ELR (cell line): ENCODE measurements at places on chromosomes 11 and 22.

DNA sequence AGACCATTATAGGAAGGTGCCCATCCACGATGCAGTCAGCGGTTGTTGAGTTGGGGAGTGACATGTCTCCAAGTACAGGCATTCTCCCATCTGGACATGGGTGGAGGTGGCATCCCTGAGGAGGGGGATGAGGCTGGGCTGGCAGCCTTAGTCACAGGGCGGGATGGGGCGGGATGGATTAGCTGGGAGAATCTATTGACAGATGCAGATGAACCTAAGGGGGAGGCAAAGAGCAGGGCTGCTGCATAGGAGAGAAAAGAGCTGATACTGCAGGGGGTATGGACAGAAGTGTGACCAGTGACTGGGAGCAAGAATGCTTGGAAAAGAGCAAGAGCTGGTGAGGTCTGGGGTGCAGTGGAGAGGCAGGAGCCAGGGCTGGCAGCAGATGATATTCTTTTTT, 42.7 kb downstream of the SCN3B start:
- no peak for DNase-seq

GRCh38 chr11:64679846-64680245, 43.2 kb downstream of the NRXN2 start:
- no peak for DNase-seq

GRCh38 chr11:119754199-119754598, 25.2 kb upstream of the NECTIN1 start:
- DNase-seq = no peak

- no peak for DNase-seq
Measured at GRCh38 chr11:27233654-27234042, 129.4 kb downstream of the CCDC34 start.

DNA sequence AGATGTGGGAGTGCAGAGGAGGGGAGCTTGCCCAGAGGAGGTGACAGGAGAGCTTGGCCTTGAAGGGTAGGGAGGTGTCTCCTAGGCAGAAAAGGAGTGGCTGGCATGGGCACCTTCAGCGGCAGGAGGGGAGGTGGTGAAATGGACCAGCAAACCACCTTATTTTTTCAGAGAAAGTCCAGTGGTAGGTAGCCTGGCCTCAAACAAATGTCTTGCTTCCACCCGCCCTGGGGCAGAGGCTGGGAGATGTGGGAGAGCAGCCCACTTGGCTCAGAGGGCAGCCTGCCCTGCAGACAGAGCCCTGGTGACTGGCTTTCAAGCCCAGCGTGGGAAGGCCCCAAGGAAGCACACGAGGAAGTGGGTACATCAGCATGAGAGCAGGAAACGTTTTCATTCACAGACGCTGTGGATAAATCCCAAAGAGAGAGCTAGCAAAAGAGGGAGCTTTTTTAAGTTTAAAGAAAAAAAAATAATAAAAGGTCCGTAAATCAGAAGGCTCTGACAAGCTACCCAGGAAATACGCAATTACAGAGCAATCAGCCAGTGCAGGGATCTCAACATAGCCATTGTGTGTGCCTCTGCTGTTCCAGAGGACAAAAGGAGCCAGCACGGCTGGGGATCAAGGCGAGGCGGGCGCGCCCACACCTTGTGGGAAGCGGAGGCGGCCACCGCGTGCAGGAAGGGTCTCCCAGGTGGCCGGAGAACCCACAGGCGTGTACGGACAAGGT, 238.7 kb upstream of the PLET1 start:
- DNase-seq = no peak

DNA sequence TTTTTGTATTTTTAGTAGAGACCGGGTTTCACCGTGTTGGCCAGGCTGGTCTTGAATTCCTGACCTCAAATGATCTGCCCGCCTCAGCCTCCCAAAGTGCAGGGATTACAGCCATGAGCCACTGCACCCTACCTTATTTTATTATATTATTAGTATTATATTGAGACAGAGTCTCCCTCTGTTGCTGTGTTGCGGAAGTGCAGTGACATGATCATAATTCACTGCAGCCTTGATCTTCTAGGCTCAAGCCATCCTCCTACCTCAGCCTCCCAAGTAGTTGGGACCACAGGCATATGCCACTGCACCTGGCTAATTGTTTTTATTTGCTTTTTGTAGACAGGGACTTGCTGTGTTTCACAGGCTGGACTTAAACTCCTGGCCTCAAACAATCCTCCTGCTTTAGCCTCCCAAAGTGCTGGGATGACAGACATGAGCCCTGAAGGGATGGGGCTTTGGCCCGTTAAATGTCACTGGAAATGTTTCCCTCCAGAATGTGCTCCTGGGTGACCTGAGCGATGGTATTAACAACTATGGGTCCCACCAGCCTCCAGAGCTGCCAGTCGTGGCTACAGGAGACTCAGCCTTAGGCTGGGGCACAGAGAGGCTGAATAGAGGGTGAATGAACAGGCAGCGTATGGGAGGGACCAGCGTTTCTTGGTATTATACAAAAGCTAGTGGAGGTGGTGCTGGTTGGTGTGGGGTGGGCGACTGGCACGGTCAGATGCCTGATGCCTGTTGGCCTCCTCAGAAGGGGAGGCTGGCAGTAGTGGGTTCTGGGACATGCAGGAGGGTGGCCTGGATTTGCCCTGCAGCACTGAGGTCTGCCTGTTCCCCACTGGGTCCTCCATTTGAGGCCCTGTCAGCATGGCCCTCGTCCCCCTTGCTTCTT, 7.3 kb downstream of the TANGO2 start:
- DNase-seq = peak; percentile 57

- no peak for DNase-seq
Measured at GRCh38 chr22:49567899-49568750, 259.5 kb downstream of the BRD1 start.

DNA sequence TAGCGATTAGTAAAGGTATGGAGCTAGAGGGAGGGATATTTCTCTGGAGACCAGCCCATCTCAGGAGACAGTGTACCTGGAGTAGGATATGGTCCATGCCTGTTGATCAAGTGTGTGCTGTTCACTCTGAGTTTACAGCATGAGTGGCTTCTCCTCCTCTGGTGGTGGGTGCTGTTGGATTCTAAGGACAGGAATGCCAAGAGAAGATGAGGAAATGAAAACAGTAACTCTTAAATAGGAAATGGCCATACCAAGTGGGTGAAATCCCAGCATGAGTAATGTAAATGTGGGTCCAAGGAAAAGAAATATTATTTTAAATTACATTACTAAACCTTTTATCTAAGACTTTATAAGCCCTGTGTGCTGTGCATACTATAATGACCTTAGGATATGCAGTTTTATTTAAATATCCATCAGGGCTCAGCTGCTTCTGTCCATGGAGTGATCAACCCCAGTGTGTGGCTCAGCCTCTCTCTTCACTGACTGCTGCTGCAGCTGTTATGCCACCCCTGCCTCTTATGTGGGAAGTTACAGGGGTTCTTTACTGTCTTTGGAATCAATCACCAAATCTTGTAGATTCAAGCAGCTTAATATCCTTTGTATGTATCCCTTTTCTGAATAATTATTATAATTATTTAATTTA, 54.3 kb downstream of the FAT3 start:
- DNase-seq = no peak

- no peak for DNase-seq
Measured at GRCh38 chr11:75722669-75723042, 5.0 kb downstream of the MOGAT2 start.

GRCh38 chr22:43504666-43505261, 93.0 kb downstream of the MPPED1 start:
- no peak for DNase-seq
